ENCODE measurements at places on chromosomes 6 and 20. TPM values are rescaled to one million over a fixed set of nuclear protein-coding genes. Genes with fewer than 3 reads are reported as not detected.

RHAG gene
- not detected for total RNA-seq

ATRN gene
- total RNA-seq = 43.4 TPM

TGM3 gene
- not detected for total RNA-seq

PBOV1 gene
- total RNA-seq = not detected

LY86 gene
- total RNA-seq = not detected

WFDC5 gene
- not detected for total RNA-seq

CEP250 gene
- 11.9 TPM for total RNA-seq

GRM4 gene
- total RNA-seq = under 0.01 TPM

DOP1A gene
- 26.5 TPM for total RNA-seq

SLC22A3 gene
- 3.0 TPM for total RNA-seq

RIPPLY2 gene
- total RNA-seq = 0.28 TPM

SLC25A27 gene
- total RNA-seq = 16.1 TPM

PET117 gene
- total RNA-seq = 11.1 TPM
